Posterior vena cava (tissue), 2 donors: ENCODE measurements at places on chromosomes 11 and 22. TPM values are rescaled to one million over a fixed set of nuclear protein-coding genes. Genes with fewer than 3 reads are reported as not detected.

RFPL3 gene
- total RNA-seq: not detected

SLC37A2 gene
- 6.6 TPM for total RNA-seq

DNA sequence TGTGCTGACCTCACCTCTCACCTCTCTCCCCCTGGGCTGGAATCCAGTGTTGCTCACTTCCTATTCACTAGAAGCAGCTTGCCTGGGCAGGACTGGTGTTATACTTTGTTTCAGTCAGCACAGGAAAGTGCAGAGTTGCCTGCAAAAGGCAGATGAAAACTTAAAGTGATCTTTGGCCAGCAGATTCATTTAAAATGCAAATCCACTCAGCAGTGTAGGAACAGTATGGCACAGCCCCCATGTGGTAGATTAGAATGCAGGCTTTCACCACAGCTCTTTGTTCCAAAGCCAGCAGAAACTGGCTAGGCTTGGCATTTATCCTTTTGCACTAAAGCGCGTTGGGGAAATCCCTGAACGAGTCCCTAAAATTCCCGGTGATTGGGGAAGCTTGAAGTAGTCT is 301.2 kb downstream of the OR4C45 start:
- no peak for DNase-seq

DNA sequence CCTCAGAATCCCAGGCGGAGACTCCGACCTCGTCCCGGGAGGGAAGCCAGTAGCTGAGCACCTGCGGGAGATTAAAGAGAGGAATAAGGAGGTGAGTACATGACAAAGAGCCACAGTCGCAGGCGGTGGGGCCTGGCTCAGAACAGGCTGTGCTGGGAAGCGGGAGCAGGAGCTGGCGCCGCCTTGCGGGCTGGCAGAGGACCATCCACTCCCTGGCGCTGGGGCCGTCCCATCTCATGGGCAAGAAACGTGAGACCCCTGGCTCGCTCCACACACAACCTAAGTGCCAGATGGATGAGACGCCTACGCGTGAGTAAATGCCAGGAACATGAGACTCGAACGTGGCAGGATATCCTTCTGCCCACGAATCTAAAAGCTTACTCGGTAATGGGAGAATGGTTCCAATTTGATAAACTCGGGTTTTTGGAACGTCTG is 6.3 kb downstream of the CEND1 start:
- peak; percentile 93 for DNase-seq

DNA sequence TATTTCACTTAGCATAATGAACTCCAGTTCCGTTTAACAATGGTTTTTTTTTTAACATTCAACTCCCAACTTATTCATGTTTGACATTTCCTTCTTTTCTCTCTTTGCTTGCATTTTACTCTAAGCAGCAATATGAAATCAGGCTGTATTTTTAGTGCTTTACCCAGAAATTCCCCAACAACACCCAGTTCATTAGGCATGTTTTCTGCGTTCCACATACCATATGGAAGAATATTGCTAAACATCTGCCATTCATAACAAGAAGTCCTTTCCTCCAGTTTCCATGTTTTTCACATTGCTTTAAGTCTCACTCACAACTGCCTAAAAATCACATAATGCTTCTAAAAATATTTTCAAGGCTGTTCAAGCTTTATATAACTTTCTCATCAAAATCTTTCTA is 45.8 kb downstream of the PLAAT5 start:
- DNase-seq: no peak

DNA sequence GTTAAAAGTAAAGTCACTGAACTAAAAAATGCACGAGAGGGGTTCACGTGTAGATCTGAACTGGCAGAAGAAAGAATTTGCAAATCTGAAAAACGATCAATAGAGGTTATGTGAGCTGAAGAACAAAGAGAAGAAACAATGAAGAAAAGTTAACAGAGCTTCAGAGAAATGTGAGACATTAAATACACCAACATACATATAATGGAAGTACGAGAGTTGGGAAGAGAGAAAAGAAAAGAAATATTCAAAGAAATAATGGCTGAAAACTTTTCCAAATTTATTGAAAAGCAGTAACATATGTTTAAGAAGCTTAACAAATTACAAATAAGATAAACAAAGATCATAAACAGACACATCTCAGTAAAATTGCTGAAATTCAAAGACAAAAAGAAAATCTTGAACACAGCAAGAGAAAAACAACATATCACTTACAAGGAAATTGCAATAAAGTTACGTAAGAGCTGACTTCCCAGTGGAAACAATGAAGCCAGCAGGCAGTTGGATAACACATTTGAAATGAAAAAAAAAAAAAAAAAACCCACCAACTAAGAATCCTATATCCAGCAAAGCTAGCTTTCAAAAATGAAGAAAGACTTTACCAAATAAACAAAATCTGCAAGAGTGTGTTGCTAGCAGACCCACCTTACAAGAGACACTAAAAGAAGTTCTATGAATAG is 56.8 kb downstream of the EMSY start:
- no peak for DNase-seq

DNA sequence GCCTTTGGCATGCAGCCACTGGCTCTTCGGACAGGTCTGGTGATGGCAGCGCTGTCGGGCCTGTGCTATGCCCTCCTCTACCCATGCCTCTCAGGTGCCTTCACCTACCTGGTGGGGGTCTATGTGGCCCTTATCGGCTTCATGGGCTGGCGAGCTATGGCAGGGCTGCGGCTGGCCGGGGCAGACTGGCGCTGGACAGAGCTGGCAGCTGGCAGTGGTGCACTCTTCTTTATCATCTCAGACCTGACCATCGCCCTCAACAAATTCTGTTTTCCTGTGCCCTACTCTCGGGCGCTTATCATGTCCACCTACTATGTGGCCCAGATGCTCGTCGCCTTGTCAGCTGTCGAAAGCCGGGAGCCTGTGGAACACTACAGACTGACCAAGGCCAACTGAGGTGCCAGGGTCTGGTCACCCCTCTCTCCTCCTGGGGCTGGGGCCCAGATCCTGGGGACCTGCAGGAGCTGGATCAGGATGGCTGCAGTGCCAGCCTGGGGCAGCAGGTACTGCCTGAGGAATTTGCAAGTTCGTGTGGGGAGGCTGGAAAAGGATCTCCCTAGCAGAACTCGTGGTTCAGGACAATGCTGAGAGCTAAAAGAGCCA is 3.1 kb downstream of the TMEM86A start:
- no peak for DNase-seq

DNA sequence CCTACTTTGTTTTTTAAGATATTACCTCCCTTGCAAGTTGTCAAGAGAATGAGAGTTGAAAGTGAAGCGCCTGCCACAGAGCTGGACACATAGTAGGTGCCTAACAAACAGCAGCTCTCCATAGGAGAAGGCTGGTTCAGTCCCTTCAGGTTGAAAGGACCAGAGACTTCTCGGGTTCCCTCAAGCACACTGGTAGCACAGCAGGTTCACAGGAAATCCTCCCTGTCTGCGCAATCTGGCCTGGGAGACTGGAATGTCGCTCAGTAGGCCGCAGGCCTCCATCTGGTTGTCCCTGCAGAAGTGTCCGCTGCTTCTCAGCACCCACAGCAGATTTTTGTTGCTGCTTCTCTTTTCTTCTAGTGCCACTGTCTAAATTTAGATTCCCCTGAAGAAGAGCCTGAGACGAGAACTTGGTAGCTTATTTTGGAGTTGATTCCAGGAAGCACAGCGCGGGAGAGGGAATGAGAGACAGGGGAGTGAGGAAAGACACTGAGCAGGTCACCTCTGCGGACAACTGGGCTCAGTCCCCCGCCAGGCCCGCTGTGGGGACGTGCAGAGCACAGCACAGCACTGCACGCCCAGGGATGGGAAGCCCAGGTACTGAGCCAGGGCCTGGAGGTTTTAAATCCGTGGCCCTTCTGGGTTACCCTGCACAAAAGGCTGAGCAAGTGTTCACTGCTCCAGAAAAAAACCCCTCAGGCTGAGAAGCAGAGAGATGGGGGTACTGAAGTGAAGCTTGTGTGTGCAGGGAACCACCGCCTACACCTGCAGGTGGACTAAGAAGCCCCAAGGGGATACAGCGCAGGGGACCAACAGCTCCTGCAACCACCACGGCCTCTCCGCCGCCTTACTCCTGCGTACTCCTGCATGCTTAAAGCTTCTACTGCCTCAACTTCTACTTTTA is 31.6 kb downstream of the RBX1 start:
- no peak for DNase-seq

INS gene
- total RNA-seq: not detected

DNA sequence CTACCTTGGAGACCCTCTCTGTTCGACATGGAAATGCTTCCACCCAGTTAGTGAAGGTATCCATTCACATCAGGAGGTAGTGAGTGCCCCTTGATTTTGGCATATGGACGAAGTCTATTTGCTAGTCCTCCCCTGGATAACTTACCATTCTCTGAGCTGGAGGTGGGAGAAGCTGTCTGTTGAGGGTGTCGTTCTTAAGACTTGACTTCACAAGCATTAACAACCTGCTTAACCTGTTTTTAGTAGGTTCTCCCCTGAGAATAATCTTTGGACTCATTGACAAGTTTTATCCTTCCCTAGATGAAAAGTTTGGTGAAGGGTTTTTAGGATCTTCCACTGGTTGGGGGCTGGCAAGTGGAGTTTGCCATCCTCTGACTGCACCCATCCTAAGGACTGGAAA is 1053.8 kb upstream of the CNTN5 start:
- no peak for DNase-seq

KRTAP5-10 gene
- not detected for total RNA-seq

KIF18A gene
- 4.2 TPM for total RNA-seq

- no peak for DNase-seq
Observed at GRCh38 chr22:22685586-22685985, 41.2 kb downstream of the GGTLC2 start.

DNA sequence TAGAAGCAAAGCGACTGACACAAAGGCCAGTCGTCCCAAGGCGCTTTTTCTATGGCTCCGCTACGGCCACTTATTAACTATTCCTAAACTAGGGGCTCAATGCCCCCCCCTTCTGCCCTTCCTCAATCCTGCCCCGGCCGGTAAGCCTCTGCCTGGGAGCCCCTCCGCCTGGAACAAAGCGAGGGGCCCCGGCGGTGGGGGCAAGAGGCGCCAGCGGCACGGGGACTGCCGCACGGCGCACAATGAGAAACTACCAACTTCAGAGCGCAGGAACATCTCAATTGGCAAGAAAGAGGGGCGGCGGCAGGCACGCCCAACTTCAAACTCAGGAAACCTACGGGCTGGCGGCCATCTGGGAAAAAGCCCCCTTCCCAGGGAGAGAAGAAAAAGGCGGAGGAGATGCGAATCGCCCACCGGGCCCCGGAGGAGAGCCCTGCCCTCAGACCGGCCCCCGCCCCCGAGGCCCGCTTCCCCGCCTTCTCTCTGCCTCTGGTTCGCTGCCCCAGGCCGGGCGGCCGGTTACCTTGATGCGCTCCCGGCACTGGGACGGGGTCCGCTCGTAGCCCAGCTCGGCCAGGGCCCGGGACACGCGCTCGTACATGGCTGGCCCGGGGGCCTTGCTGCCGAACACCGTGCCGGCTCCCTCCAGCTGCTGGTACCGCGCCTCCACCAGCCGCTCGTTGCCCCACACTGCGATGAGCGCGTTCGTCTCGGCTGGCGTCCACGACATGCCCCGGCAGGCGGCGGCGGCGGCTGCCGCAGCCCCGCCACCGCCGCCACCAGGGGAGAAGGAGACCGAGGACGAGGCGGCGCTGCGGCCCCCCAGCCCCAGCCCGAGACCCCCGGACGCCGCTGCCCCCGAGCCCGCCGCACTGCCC is 619 bp downstream of the MSANTD2 start:
- DNase-seq: peak; percentile 84

DNA sequence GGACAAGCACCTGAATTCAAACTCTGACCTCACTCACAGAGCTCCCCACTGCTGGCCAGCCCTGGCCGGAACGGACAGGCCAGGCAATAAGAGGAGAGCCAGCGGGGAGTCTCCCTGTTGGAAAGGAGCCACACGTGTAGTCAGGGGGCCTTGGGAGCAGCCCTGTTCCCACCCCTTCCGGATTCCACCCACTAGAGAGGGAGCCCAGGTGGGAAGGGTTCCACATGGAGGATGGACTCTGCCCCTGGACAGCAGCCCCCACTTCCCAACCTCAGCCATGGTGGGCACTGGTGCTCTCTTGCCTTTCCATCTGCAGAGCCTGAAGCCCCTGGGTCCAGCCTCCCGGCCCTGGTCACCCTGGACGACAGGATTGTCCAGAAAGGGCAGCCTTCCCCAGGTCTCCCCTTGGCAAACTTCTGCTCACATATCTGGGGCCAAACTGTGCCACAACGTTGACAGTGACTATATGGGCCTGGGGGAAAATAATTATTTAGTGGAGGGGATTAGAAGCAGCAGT is 7.5 kb upstream of the APOBEC3A start:
- peak; percentile 66 for DNase-seq

- no peak for DNase-seq
Observed at GRCh38 chr11:114302663-114303062, 6.5 kb downstream of the NNMT start.

DNA sequence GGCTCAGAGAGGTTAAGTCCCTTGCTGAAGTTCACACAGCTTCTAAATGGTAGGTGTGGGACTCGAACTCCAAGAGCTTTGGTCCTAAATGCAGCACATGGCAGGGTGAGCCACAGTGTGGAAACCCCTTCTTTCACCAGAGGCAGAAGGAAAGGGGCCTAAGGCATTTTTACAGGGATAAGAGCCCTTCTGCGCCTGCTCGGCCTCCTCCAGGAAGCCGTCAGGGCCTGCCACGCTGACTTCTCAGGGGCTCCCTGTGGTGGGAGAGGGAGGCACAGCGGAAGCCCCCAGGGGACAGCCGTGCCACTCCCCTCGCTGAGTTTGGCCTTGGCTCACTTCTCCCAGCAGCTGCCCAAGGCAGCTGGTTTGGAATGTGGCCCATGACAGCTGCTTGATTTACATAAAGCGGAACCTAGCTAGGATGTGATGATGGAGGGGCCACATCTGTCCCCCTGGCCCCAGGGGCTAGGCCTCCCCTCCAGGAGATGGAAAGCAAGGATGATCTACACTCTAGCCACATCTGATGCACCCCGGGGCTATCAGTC is 35.4 kb downstream of the CD82 start:
- no peak for DNase-seq

- no peak for DNase-seq
Observed at GRCh38 chr11:90803831-90804230, 581.0 kb upstream of the CHORDC1 start.

GRCh38 chr22:35593071-35593890 is 23.8 kb downstream of the MB start:
- no peak for DNase-seq

BAIAP2L2 gene
- total RNA-seq: 0.37 TPM

OR4D5 gene
- total RNA-seq: not detected

SOX6 gene
- 11.0 TPM for total RNA-seq

- DNase-seq: no peak
Observed at GRCh38 chr11:33435216-33435615, 178.0 kb downstream of the HIPK3 start.

C11orf87 gene
- not detected for total RNA-seq

DNA sequence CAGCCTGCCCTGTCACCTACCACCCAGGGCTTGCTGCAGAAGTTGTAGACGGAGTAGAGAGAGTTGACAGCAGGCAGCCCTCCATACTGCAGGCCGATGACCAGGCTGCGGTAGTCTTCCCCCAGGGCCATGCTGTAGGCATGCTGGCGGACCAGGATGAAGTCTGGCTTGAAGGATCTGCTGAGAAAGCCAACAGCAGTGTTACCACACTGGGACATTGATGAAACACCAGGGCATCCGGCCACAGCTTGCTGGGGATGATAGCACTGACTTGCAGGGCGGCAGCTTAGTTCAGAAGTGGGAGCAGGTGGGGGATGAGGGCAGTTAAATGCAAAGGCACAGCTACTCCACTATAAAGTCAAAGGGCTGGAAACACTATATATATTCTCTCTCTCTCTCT is 67.4 kb downstream of the TIMP3 start:
- no peak for DNase-seq

- DNase-seq: no peak
Observed at GRCh38 chr11:47314992-47315391, 37.5 kb downstream of the MYBPC3 start.

GRCh38 chr22:22666307-22667091 is 22.1 kb downstream of the GGTLC2 start:
- DNase-seq: peak; percentile 29

CARNS1 gene
- total RNA-seq: 1.6 TPM
